ENCODE measurements at places on chromosomes 5 and 9. TPM values are rescaled to one million over a fixed set of nuclear protein-coding genes. Genes with fewer than 3 reads are reported as not detected.

The TLR4 gene
- 0.08 TPM for total RNA-seq

The MEF2C gene
- total RNA-seq: not detected

The ARHGEF39 gene
- total RNA-seq: 18.4 TPM

The FOXD1 gene
- 18.1 TPM for total RNA-seq

The HMCN2 gene
- 0.09 TPM for total RNA-seq

The PCDHGC4 gene
- total RNA-seq: not detected

The HAVCR1 gene
- 43.9 TPM for total RNA-seq

The PDCD1LG2 gene
- 0.34 TPM for total RNA-seq

The IL13 gene
- total RNA-seq: not detected

The PAXX gene
- total RNA-seq: 72.0 TPM

The SPATA31A3 gene
- not detected for total RNA-seq

The DAB2 gene
- 15.6 TPM for total RNA-seq

The ADGRD2 gene
- total RNA-seq: not detected

The ANKRD31 gene
- total RNA-seq: 0.05 TPM

The STX17 gene
- total RNA-seq: 9.5 TPM

The AK1 gene
- total RNA-seq: 65.1 TPM

The AGGF1 gene
- 14.3 TPM for total RNA-seq

The TMEM8B gene
- 3.4 TPM for total RNA-seq

The OSTF1 gene
- 13.6 TPM for total RNA-seq

The PRRT1B gene
- 0.69 TPM for total RNA-seq

The GFRA3 gene
- total RNA-seq: 0.05 TPM

All from A549 treated with DMSO at 1 μM for 4 hours (cell line).